BJ (cell line): ENCODE measurements at places on chromosomes 5 and 9.

GRCh38 chr5:148202531-148203203, at the start of gene SPINK6:
SPINK6 (plus strand) TSS chr5:148203042; CDS start chr5:148203097, 55 bp downstream.
- DNase-seq: no peak

DNA sequence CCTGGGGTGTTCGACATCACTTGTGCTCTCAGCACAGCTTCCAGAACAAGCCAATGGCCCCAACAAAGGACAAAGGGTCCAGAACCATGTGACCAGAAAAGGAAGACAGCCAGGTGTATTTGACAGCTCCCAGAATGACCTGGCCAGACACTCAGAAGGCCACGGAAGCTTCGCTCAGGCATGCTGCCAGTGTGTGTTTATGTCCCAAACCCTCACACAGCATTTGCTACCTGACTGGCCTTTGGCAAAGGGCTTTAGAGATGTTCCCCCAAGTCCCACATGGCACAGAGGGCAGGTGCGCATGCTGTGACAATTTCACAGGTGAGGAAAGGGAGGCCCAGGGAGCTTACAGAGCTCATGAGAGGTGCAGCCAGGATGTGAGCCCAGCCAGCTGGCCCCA, 39.5 kb downstream of the MED10 start:
- DNase-seq: no peak

DNA sequence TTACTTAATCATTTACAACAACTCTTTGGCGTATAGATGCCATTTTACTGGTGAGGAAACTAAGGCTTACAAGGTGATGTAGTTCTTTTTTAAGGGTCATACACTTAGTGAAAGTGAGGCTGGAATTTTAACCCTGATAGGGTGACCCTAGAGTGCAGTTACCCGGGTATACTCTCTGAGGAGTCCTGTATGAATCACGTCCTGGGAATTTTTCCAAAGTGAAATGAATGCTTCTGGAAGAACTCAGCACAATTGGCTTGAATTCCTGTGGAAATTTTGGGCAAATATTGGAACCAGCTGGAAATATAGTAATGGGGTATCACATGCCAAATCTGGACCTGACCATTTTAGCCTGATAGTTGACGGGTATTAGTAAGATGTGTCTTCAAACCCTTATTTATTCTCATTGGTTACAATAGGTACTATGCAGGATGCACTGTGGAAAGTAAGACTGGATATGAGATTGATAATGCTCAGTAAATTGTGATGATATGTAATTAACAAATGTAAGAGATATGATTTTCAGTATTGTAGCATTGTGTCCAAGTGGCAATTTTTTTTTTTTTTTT, 14.8 kb downstream of the SUB1 start:
- DNase-seq: peak; percentile 65

- no peak for DNase-seq
Observed at GRCh38 chr9:78971540-78971939, 600.2 kb upstream of the TLE4 start.

- no peak for DNase-seq
Observed at GRCh38 chr9:113471566-113471965, 8.0 kb downstream of the RGS3 start.

DNA sequence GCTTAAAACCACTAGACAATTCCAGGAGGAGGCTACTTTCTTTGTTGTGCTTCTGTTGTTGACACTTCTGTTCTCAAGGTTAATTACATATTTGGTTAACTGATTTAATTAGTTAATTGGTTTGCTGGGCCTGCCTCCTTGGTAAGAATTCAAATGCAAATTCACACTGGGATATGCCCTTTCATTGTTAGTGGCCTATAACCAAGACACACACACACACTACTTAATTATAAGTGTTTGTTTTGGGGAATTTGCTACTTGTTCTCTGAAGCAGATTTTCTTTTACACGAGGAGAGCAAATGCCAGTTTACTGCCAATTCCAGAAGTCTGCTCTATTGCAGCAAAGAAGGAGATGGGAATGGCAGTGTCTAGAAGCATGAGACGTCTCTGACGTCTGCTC, 101.6 kb upstream of the BASP1 start:
- no peak for DNase-seq

DNA sequence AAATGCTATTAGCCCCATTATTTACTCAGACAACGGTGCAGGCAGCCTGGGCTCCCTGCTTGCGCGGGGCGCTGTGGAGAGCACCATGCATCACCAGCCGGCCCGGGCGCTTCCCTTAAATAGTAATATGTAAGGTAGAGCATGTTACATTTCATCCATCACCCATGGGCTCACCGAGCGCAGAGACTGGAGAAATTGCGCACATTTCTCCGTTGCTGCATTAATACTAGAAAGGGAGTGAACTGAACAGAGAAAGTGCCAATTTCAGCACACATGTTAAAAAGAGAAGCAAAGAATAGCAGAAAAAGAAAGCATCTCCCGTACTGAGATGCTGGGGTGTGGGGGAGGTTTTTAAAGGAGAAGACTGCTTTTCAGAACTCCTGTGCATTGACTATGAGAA, 400.3 kb downstream of the ZSWIM6 start:
- DNase-seq: no peak

DNA sequence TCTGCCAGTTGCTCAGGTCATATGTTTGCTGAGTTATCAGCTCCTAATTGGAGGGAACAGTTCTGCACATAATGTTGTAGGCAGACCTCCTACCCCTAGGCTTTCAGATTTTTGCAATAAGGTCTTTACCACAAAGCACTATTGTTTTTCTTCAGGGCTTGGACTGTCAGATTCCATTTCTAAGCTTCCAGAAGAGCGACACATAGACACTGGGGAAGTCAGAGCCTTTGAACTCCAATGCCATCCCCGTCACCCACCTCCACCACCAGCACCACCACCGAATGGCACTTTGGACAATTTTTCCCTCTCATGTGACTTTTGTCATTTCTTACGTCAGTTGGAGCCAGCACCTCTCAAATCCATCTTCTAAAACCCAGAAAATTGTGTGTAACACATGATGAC, 28.3 kb upstream of the SPRY4 start:
- no peak for DNase-seq

DNA sequence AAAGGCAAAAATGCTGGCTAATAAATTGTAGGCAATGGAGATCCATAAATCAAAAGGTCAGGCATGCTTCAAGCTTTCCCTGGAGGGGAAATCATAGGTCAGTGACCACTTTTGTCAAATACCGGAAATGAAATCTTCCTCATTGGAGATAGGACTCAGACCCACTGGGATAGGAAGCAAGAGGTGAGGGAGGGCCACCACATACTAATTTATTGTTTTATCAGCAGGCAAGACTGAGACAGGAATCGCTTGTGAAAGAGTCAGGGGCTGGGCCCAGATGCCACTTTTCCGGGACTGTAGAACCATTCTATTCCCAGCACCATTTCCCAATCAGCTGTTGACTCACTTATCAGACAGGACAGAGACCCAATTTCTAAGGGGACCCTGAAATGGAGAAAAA, 256.3 kb upstream of the TRIM32 start:
- no peak for DNase-seq
